ENCODE measurements at places on chromosomes 4 and X.

DNA sequence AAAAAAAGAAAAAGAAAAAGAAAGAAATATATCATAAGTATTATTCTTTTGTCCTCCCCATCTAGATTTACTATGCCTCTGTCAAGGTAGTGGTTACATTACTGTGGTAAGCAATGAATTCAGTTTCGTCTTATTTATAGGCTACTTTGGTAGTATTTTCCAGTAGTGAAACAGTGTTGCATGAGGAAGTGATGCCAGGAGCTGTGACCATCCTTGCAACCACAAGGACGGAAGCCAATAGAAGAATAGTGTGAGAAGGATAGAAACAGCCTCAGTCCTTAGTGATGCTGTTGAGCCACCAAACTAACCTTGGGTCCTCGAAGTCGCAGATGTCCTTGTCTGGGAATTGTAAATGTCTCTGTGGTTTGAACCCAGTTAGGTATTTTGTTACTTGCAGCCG is 328.5 kb downstream of the PPP3CA start:
- no peak for DNase-seq

- no peak for DNase-seq
These were observed 217.0 kb upstream of the NDST3 start for GRCh38 chr4:117817301-117817700.

DNA sequence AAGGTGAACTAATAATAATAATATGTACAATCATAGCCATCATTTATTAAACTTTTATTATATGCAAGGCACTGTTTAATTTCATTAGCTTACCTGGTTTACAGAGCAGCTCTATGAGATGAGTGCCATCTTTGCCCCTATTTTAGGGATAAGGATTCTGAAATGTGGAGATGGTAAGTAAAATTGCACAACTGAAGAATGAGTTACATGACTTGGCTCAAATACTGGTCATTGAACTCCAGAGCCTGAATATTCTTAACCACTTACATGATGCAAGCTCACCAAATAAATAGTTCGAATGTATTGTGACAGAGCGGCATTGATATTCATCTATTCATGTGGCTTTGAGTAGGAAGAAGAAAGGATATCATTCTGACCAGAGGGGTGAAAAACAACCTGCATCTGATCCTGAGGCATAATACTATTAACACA is 11.7 kb downstream of the ALB start:
- no peak for DNase-seq

DNA sequence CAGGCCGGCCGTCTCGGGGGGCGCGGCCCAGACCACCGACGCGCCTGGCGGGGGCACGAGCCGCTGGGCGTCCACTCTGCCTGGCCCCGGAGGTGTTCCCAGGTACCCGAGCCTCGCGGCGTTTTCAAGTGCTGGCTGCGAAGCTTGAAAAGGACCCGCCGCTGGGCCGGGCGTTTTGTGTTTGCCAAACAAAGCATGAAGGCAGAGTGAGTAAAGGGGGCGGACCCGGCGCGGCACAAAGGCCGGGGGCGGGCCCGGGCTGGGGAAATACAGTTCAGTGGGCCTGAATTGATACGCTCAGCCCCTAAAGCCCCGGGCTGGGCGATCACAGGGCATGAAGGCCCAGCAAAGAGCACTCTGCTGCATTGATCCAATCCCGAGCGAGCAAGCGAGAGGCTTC is 65.4 kb downstream of the SOX3 start:
- DNase-seq: no peak

GRCh38 chr4:56187688-56188087 is 199.6 kb downstream of the AASDH start:
- no peak for DNase-seq

- no peak for DNase-seq
These were observed 83.1 kb upstream of the DDX3X start for GRCh38 chrX:41250867-41251266.

GRCh38 chrX:10041383-10041782 is 74.2 kb downstream of the CLDN34 start:
- DNase-seq: no peak

DNA sequence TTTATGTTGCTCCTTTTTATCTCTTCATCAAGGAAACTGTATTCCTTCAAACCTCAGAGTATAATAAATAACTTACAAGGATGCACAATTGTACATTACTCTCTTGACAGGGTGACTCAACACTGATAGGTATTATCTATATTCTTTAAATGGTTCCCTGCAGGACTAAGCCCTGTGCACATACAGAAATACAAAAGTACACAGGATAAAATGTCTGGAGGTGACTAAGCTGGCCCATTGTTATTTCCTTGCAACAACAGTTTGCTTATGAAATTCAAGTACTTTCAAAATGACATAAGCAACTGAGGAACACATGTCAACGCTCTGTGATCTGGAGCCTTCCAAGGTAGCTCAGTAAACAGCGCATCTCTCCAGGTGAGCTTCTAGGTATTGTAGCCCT is 83.8 kb upstream of the RPL34 start:
- DNase-seq: no peak

DNA sequence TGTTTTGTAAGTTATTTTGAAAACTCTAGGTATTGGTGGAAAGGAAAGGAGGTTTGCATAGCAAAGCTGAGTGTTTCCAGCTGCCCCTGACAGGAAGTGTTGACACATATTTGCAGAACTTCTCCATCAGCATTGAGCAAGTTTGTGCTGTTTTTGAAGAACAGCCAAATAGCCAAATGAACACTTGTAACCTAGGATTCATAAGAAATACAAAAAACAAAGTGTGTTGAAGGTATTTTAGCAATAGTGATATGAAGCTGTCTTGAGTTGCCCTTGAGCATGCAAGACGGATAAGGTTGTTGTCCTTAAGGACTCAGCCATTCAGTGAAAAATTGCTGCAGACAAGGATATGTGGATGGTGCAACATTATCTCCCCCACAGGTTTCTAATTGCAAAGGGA is 68.3 kb upstream of the PGM2 start:
- no peak for DNase-seq

GRCh38 chrX:78712336-78712735 is 35.2 kb upstream of the LPAR4 start:
- no peak for DNase-seq
